Cortex of kidney (tissue), 1 donor: ENCODE measurements at places on chromosomes 13 and 19.

- no peak for DNase-seq
These were observed 5.3 kb downstream of the DMAC2 start for GRCh38 chr19:41434450-41434849.

GRCh38 chr13:30681843-30682242 lies 53.5 kb upstream of the ALOX5AP start:
- DNase-seq: no peak

GRCh38 chr13:106318941-106319411 lies 216.5 kb downstream of the EFNB2 start:
- DNase-seq: no peak

GRCh38 chr19:7772752-7773291 lies 9.8 kb downstream of the CLEC4M start:
- DNase-seq: no peak

GRCh38 chr13:76799696-76800095 lies 86.5 kb downstream of the KCTD12 start:
- DNase-seq: no peak

DNA sequence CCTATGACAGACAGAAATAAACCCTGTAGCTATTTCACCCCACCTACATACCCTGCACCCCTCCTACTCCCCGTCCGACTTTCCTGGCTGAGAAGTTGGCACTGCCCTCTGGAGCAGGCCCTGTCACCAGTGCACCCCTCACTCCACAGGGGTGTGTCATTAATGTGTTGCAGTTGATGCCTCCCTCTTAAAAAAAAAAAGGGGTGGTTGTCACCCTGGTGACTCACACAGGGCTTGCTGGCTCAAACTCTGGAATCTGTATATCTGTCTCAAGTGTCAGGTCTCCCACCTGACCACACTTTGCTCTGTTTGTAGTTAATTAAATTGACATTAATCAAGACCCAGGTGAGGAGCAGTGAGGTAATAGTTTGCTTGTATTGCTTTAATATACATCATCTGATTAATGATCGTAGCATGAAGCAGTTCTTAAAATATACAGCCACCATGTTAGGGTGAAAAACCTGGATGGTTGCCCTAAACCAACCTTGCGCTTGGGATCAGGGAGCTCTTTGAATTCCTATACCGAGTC lies 2.0 kb upstream of the GATAD2A start:
- DNase-seq: no peak

- DNase-seq: no peak
These were observed 8.1 kb downstream of the PTGIR start for GRCh38 chr19:46616631-46617322.

- DNase-seq: no peak
These were observed 4.1 kb downstream of the IER2 start for GRCh38 chr19:13154241-13154778.

- DNase-seq: no peak
These were observed 2.0 kb upstream of the ZNF784 start for GRCh38 chr19:55626350-55626749.

DNA sequence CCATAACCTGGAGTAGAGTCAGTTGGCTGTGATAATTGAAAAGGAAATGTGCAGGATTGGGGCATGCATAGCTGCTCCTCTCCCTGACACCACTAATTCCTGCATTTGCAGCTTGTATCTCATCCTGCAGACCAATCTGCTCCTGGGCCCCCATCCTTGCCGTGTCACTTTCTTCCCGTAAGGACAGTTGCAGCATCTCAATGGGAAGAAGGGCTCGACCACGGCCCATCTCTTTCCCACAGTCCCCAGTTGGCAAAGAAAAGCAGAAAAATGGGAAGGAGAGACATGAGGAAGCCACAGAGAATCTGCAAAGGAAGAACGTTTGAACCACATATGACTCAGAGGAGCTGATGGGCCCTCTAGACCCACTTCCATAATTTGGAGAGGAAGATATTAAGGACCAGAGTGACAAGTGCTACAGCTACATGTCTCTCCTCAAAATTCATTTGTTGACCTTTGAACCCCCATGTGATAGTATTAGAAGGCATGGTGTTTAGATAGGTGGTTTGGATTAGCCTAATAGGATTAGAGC lies 1.8 kb upstream of the SIGLEC12 start:
- no peak for DNase-seq

- DNase-seq: no peak
These were observed 146.2 kb downstream of the TNFRSF19 start for GRCh38 chr13:23716401-23716800.

- DNase-seq: no peak
These were observed 1850.4 kb downstream of the OLFM4 start for GRCh38 chr13:54879036-54879435.

DNA sequence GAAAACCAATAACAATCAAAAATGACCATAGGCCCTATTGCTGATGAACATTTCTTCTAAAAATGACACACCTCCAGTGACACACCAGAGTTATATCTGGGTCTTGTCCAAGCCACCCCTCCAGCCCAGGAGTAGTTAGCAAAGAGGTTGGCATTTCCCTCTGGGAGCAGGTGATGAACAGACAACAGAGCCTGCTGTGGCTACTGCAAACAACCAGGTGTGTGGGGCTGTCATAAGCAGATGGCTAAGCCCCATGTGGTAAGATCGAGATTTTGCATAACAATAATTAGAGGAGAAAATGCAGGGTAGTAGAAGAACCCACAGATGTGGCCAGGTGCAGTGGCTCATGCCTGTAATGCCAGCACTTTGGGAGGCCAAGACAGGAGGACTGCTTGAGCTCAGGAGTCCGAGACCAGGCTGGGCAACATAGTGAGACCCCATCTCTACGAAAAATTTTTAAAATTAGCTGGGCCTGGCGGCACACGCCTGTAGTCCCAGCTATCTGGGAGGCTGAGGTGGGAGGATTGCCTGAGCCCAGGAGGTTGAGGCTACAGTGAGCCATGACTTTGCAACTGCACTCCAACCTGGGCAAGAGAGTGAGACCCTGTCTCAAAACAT lies 5.0 kb downstream of the XRCC1 start:
- DNase-seq: no peak

DNA sequence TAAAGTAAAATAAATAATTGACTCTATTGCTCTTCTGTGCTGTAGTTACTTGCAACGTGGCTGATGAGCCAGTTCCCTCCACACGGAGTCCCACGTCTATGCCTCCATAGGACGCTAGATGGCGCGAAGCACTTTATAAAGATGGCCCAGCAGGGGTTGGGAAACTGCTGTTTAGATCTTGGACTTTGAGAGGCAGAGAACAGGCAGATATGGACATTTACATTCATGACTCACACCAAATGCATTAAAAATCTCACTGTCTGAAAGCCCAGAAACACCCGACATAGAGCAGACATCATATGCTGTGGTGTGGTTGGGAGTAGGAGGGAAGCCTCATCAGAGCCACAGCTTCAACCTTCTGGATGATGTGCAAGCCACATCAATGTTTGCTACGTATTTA lies 643.1 kb upstream of the ARGLU1 start:
- no peak for DNase-seq

- no peak for DNase-seq
These were observed 75.9 kb downstream of the ZIC5 start for GRCh38 chr13:99895444-99896368.

- DNase-seq: no peak
These were observed 475 bp downstream of the KLF12 start for GRCh38 chr13:74133657-74134201.

GRCh38 chr13:34151885-34152284 lies 333.9 kb downstream of the RFC3 start:
- DNase-seq: no peak

DNA sequence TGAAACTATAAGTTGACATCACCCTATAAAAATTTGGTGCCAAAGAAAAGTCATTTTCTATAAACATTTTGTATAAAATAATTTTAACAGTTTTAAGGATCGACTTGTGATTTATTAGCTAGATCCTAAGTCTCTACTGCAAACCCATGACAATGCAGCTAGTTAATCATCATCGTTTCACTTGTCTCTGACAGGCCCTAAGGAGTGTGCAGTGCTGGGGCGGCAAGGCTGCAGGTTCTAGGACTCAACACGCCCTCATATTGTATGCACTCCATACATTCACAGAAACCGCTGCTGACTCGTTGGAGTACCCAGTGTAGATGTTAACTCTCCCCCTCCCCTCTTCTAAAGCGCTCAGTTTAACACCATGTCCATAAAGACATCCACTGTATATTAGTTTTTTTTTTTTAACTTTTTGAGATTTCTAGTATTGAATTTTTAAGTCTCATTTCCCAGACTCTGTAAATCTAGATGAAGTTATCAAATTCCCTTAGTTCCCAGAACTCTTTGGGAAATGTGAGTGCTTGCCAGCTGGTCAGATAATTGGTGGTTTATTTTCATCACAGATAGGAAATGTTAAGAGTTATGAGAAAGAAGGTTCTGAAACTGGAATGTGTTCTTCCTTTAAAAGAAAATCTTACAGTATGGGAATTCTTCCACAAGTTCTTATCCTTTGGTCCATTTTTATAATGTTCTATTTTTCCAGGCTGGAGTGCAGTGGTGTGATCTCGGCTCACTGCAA lies 162.8 kb upstream of the RNF113B start:
- no peak for DNase-seq

GRCh38 chr13:98761126-98761985 lies 8.9 kb upstream of the SLC15A1 start:
- no peak for DNase-seq

- no peak for DNase-seq
These were observed 84.0 kb downstream of the ALOX5AP start for GRCh38 chr13:30819136-30819888.

- no peak for DNase-seq
These were observed 19.5 kb upstream of the TNFAIP8L1 start for GRCh38 chr19:4619668-4620294.

DNA sequence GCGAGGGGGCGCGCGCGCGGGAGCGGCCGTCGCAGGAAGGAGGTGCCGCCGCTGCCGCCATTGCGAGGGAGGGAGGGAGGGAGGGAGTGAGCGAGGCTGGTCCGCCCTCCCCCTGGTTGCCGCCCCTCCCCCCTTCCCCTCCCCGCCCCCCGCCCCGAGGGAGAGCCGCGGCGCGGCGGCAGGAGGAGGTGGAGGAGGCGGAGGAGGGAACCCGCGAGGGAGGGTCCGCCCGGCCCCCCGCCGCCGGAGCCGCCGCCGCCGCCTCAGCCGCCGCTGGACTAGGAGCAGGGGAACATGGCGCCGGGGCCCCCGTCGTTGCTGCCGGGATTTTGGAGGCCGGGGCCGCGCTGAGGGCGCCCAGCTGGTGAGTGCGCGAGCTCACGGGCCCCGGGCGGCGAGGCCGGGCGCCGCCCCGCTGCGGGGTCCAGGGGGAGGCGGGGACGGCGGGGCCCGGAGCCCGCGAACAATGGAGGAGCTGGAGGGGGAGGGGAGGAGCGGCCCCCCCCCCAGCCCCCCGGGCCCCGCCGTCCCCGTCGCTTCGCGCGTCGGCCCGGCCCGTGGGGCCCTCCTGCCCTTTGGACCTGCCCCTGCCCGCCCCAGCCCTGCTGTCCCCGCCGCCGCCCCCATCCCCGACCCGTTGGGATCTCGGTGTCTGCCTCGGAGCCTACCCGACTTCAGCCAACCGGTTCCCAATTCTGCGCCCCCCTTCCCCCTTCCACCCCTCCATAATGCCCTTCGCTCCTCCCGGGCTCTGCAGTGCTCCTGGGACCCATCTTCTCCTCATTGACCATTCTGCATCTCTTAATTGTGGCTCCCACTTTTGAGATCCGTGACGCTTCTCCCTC lies at the start of gene ARHGAP35:
Gene ARHGAP35, plus strand, starts transcription at position 152 of the 845 bp plus-strand sequence. CDS start 57,679 bp downstream, outside the sequence.
- no peak for DNase-seq

DNA sequence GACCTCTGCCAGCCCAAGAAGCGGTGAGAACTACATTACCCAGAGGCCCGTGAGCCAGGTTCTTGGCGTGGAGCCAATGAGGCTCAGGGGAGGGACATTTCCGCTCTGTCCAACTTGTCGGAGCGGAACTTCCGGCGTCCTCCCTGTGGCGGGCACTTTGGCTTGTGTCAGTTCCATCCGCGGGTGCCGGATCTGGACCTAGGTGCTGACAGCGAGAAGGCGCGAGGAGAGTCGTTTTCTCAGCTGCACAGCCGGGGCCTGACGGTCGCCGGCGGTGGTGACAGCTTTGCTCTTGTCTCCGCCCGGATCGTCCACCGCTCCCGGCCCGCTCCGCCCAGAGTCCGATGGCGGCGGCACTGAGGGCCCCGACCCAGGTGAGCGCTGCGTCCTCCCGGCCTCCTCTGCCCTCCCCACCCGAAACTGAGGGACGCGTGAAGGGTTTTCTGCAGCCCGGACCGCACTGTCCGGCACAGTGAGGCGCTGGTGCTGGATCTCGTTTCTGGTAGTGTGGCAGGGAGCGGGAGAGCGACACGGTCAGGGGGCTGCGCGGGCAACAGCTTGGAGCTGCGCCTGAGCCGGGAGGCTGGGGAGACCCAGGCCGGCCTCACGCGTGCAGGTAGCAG lies at the start of gene ZNF530:
Gene ZNF530, plus strand, starts transcription at position 125 of the 623 bp plus-strand sequence. CDS start 4,461 bp downstream, outside the sequence.
- no peak for DNase-seq

GRCh38 chr19:40238775-40239174 lies 12.3 kb upstream of the CCNP start:
- no peak for DNase-seq

GRCh38 chr19:14517840-14518505 lies at the start of gene DNAJB1:
DNAJB1 (minus strand) TSS chr19:14518397; CDS start chr19:14518349, 48 bp downstream.
- DNase-seq: no peak

DNA sequence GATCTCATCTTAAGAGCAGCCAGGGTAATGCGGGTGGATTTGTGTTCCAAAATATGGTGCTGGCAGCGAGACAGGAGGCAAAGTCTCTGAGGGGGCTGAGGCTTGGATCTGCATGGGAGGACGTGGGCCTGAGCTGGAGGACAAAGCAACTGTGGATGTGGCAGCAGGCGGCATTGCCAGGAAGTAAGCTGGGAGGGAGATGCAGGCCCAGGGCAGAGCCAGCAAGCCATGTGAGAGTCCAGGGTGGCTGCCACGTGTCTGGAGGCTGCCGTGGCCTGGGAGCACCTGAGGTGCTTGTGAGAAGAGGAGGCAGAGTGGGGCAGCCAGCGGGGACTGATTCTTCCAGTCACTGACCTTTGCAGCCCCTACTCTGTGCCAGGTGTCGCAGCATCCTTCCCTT lies 52.0 kb downstream of the DPF1 start:
- no peak for DNase-seq

GRCh38 chr13:36862002-36862685 lies 43.1 kb downstream of the RFXAP start:
- no peak for DNase-seq

GRCh38 chr19:5828661-5829566 lies 10.6 kb downstream of the FUT6 start:
- DNase-seq: no peak

GRCh38 chr19:45040059-45040771 lies 1.4 kb downstream of the CLASRP start:
- DNase-seq: no peak

DNA sequence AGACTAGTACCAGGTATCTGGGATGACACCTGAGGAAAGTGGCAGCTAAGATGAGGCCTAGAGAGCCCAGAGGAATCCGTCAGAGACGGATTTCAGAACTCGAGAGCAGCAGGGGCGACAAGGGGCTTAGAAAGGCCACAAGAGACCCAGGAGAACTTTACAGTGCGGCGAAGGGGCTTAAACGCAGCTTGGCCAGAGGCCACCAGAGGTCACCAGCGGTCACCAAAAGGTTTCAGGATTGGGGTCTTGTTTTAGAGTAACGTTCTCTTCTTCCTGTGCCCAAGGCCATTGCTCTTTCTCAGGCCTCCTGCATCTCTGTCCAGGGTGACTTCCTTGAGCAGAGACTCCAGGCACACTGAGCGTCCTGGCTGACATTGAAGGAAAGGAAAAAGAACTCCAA lies 2.2 kb downstream of the ZSCAN22 start:
- no peak for DNase-seq

GRCh38 chr19:49749055-49749716 lies 13.9 kb downstream of the TSKS start:
- no peak for DNase-seq
